NCI-H187 treated with DMSO at 0.1 percent for 48 hours (cell line): ENCODE measurements at places on chromosomes 1 and 21.
A peak's percentile ranks its signal among the peaks of the same experiment; 100 is the strongest.

GRCh38 chr1:21216835-21217811, 40.4 kb upstream of the EIF4G3 start:
- DNase-seq, result no peak

DNA sequence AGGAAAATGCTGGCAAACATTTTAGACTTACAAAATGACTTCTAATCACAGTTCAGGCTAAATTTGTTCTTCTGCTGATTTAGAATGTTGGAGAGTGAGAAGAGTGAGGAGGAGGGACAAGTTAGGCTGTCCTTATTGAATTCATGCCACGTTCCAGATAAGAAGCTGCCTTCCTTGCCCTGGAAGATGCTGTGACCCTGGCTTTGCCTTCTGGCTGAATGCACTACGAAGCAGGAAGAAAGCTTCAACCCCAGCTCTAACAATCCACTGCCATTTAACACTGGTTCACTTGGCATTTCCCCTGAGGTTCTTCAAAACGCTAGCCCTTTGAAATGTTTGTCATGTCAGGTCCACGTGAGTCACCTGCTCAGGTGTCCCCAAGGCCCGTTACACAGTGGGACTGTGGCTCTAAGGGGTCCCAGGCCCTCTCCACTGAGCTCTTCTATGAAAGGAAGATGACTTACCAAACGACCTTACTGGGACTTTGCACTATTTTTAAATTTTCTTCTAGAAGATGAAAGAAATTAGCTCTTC, 30.0 kb upstream of the LRRC8C start:
- no peak for DNase-seq

DNA sequence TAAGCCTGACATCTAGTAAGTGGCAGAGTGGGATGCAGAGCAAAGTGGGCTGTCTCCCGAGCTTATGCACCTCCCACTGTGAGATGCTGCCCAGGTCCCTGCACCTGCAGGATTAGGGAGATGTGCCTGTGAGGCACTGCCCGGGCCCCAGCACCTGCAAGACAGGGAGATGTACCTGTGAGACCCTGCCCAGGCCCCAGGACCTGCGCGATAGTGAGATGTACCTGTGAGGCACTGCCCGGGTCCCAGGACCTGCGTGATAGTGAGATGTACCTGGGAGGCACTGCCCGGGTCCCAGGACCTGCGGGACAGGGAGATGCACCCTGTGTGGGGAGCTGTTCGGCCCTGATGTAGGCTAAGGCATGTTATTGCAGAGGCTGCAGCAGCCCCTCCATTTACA, 622.8 kb downstream of the PTPRU start:
- no peak for DNase-seq

- DNase-seq, result no peak
Observed at GRCh38 chr1:230839173-230839572, 29.1 kb downstream of the C1orf198 start.

- DNase-seq, result no peak
Observed at GRCh38 chr21:17416139-17416538, 96.7 kb upstream of the CXADR start.

DNA sequence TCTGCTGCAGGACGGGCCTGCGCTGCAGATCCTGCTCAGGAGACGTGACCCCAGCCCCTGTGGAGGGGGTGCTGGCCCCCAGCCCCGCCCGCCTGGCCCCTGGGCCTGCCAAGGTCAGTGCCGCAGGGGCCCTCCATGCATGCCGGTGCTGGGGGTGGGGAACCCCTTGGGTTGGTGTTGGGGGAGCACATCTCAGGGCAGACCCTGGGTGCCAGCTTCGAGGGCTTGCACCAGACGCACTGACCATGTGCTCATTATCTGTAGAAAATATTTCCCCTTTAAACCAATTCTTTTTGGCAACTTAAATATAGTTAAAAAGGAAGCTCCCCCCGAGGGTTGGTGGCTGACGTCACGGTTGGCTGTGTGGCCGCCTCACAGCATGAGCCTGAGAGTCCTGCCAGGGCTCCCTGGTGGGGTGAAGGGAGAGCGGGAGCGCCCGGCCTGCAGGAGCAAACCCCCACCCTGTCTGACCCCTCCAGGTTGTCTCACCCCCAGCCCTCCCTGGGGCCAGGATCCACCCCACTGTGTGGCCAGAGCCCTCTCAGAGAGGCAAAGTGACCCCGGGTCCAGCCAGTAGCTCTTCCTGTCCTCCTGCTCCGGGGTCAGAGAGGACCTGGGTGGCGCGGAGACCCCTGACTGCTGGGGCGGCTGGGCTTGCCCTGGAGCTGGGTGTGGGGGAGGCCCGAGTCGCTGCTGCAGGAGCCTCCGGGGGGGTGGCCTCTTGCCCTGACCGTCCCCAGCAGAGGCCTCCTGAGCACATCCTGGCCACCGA, 5.3 kb upstream of the PFKL start:
- DNase-seq, result no peak

DNA sequence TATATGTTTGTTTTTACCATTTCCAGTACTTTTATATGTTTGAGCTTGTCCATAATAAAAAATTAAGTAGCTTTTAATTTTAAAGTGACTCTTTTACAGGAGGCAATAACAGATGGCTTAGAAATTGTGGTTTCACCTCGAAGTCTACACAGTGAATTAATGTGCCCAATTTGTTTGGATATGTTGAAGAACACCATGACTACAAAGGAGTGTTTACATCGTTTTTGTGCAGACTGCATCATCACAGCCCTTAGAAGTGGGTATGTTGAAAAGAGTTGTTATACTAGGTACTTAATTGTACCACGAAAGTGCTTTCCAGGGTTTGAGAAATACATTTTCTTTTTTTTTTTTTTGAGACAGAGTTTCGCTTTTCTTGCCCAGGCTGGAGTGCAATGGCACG, 46.1 kb downstream of the RNF2 start:
- DNase-seq, result no peak

- no peak for DNase-seq
Observed at GRCh38 chr1:168709405-168710363, 19.3 kb downstream of the DPT start.

DNA sequence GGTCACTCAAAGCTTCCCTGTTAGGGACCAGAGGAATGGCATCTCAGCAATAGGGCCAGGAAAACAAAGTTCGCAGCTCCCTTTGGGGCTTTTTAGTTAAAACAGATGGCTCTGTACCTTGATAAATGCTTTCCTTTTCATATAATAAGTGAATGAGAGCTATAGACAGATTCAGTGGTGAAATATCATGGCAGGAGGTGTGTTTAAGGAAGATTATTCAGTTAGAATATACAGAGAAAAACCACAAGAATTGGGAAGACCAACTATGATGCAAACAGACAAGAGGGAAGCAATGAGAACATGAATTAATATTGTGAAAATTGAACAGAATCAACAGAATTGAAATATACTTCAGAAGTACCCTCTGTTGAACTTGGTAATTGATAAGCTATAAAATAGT, 379.4 kb downstream of the PLPP3 start:
- no peak for DNase-seq

- peak; percentile 39 for DNase-seq
Observed at GRCh38 chr1:211734359-211734758, 58.9 kb upstream of the NEK2 start.

DNA sequence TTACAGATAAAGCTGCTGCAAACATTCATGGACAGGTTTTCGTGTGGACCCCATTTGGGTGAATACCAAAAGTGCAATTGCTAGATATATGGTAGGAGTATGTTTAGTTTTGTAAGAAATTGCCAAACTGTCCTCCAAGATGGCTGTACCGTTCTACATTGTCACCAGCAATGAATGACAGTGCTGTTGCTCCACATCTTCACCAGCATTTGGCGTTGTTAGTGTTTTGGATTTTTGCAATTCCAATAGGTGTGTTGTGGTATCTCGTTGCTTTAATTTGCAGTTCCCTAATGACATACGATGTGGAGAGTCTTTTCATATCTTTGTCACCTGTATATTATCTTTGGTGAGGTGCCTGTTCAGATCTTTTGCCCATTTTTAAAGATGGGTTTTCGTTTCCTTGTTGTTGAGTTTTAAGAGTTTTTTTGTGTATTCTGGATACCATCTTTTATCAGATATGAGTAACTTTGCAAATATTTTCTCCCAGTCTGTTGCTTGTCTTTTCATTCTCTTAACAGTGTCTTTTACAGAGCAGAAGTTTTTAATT, 12.1 kb downstream of the CATSPERE start:
- DNase-seq, result no peak

- DNase-seq, result no peak
Observed at GRCh38 chr1:203464226-203464625, 11.4 kb upstream of the PRELP start.

DNA sequence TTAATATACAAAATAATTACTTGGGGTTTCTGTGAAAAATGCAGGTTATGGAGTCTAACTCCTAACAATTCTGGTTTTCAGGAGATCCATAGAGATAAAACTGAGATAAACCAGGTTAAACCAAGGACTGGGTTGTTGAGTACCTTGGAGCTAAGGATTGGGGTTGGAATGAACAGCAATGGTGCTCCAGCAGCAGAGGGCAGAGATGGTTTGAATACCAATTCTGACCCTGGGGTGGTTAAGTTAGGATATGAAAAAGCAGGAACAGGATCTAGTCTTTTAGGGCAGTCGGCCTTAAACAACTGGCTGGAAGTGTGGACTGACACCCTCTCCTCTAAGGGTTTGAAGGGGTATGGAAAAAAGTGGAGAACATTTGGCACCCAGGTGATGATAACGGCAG, 53.0 kb downstream of the UROD start:
- no peak for DNase-seq

GRCh38 chr1:44068442-44068921, 37.2 kb upstream of the SLC6A9 start:
- DNase-seq, result no peak

DNA sequence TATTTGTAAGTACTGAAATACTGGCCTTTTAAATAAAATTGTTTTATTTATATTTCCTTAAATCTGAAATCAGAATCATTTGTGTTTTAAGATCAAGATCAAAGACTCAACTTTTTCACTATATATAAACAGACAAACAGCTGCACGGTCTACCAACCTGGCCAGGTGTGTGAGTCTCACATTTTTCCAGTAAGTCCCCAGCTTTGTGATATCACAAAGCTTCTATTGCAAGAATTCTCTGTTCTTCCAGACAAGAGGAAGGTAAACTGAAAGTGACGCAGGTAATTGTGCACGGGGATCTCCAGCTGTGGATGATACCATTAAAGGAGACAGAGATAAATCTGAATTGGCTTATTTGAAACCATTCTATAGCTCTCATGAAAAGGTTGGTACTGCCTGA, 41.2 kb upstream of the CYP2J2 start:
- DNase-seq, result no peak

- no peak for DNase-seq
Observed at GRCh38 chr21:21029164-21029563, 31.0 kb downstream of the NCAM2 start.

GRCh38 chr1:23868557-23869016, 497 bp upstream of the FUCA1 start:
- no peak for DNase-seq

- DNase-seq, result no peak
Observed at GRCh38 chr1:229199261-229200243, 71.4 kb upstream of the RAB4A start.

- no peak for DNase-seq
Observed at GRCh38 chr1:153763365-153764225, 11.6 kb upstream of the SLC27A3 start.

DNA sequence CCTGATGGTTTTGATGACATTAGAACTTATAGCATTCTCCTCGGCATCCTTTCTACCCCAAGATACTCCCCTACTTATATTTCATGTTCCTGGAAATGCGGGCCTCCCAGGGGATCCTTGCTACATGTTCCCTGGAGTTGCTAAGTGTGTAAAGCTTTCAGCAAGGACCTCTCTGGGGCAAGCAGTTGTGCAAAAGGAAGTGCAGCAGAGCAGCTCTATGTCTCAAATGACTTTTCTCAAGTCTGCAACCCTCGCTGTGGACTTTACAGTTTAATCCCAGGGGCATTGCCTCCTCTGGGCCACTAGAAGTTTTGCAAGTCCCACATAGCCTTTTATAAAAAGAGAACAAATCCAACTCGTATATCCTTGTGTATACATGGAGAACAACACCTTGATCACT, 20.8 kb upstream of the MNDA start:
- no peak for DNase-seq

DNA sequence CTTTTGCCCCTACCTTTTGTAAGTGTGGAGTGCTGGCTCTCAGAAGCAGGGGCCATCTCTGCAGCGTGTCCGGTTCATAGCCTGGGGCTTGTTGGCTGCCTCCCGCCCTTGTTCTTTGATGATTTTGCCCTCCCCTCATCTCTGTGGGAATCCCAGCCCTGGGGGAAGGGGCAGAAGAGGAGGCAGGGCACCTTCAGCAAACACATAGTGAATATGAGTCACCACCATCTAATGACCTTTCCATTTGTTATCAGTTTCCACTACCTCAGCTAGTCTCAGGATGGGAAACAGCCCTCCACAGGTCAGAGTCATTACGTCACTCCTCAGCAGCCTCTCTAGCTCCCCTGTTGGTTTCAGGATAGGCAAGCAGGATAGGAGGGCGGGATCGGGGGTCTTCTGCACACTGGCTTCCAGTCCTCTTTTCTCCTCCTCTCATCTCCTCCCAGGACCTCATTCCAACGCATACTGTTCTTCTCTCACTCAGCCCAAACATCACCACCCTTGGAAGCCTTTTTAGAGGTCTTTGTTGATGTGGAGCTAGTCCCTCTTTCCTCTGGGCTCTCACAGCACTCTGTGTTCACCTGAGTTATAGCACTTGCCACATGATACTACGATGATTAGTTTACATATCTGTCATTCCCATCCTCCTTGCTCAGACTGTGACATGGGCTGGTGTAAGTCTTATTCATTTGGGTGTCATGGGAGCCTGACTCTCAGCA, 15.8 kb downstream of the GADD45A start:
- no peak for DNase-seq

DNA sequence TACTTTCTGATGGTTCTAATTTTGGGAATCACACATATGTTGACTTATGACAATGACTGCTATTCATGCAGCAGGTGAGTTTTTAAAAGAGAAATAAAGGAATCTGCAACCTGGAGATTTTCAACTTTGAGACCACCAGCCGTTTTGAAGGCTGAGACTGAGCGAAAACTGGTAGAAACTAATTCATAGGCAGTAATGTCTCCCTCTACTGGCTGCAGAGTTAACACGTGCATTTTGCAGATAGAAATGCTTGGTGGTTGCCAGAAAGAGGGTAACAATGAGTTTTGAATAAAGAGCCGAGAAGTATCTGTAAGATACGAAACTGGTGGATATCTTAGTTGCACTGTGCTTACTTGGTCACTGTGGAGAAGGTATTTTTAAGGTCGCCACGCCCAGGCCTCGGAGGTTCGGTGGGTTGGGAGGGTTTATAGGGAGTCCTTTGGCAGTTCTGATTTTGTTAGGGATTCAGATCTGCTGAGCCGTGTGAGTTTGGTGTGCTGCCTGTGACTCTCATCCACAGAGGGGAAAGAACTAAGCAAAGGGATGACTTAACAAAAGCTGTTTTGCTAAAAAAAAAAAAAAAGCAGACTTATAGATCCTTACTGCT, 83.0 kb downstream of the RYR2 start:
- DNase-seq, result no peak

DNA sequence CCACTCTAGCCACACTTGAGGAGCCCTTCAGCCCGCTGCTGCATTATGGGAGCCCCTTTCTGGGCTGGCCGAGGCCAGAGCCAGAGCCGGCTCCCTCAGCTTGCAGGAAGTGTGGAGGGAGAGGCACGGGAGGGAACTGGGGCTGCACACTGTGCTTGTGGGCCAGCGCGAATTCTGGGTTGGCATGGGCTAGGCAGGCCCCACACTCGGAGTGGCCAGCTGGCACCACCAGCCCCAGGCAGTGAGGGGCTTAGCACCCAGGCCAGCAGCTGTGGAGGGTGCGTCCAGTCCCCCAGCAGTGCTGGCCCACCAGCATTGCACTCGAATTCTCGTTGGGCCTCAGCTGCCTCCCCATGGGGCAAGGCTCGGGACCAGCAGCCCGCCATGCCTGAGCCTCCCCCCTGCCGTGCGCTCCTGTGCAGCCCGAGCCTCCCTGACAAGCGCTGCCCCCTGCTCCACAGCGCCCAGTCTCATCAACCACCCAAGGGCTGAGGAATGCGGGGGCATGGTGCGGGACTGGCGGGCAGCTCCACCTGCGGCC, 785.9 kb upstream of the TPTE start:
- DNase-seq, result no peak
